Retinal pigment epithelial cell (primary cell): ENCODE measurements at places on chromosomes 7 and 10.

- no peak for DNase-seq
These were observed 183.4 kb downstream of the DNAJB6 start for GRCh38 chr7:157520249-157520648.

GRCh38 chr7:142030848-142031247, 35.2 kb downstream of the MGAM start:
- DNase-seq = no peak

DNA sequence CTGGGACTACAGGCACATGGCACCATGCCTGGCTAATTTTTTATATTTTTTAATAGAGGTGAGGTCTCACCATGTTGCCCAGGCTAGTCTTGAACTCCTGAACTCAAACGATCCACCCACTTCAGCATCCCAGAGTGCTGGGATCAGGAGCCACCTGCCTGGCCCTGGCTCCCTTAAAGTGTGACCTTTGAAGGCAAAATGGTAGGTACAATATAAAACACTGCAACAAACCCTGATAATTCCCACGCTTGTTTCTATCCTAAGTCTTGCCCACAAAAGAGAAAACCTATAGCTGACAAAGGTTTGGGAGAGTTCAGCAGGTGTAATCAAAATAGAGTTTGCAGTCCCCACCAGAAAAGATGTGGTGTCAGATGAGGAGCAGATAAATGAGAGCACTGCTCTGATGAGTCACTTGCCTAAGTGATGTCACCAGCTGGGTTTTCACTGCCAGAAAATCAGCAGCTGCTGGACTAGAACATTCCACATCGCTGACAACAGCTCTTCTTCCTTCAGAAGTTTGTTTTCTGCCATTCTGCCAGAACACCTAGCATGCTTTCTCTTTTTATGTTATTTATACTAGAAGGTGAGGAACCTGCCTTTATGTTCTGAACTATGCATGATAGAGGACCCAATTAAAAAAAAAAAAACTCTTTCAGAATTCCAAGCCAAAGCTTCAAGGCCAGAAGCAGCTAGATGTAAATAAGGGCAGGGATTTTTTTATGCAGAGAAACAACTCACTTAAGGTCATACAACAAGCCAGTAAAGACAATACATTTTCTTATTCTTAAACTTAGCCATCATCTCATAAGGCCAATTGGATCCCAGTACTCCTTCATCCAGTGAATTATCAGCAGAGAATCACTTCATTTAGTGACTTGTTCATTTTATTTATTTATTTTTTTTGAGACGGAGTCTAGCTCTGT, 18.0 kb downstream of the PURB start:
- DNase-seq = no peak

GRCh38 chr10:96513305-96513697, 425 bp downstream of the TLL2 start:
- no peak for DNase-seq

GRCh38 chr10:6674291-6674690, 94.2 kb upstream of the PRKCQ start:
- DNase-seq = no peak

- DNase-seq = peak; percentile 4
These were observed 521.7 kb downstream of the ADRA2A start for GRCh38 chr10:111598433-111599059.

- DNase-seq = no peak
These were observed 102.5 kb downstream of the FGFR2 start for GRCh38 chr10:121495719-121496118.

GRCh38 chr10:11783558-11783865, 39.6 kb upstream of the PROSER2 start:
- DNase-seq = no peak

- DNase-seq = no peak
These were observed 16.0 kb downstream of the DENND2A start for GRCh38 chr7:140624392-140625191.

GRCh38 chr10:130048081-130048480, 62.5 kb downstream of the C10orf143 start:
- DNase-seq = no peak

GRCh38 chr10:79938728-79939406, 10.0 kb downstream of the SFTPD start:
- no peak for DNase-seq

DNA sequence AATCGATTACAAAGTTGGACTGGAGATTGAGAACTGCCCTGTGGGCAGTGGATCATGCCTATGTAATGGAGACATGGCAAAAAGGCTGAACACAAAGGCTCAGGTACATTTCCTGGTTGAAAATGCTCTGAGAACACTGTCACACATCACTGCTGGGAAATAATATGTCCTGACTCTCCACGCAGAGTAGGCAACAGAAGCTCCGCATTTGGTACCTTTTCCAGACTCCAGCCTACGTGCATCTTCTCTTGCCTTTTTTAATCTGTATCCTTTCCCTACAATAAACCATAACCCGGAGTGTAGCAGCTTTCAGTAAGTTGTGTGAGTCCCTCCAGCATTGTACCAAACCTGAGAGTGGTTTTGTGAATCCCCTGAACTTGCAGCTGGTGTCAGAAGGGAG, 134.7 kb downstream of the SORBS1 start:
- DNase-seq = no peak

- no peak for DNase-seq
These were observed 68.9 kb downstream of the MET start for GRCh38 chr7:116740755-116741462.

- DNase-seq = no peak
These were observed 40.2 kb downstream of the SND1 start for GRCh38 chr7:127692200-127692599.

GRCh38 chr7:63521-64021, 128.8 kb upstream of the FAM20C start:
- DNase-seq = no peak

- DNase-seq = no peak
These were observed 48.1 kb upstream of the GLCCI1 start for GRCh38 chr7:7920481-7920880.

- DNase-seq = no peak
These were observed 330.0 kb downstream of the BBS9 start for GRCh38 chr7:33459340-33459751.

- no peak for DNase-seq
These were observed 413.4 kb upstream of the MKI67 start for GRCh38 chr10:128539510-128540127.
